RCC 7860 (cell line): ENCODE measurements at places on chromosomes 2 and 18.

- DNase-seq = no peak
These were observed 467.5 kb upstream of the CHST9 start for GRCh38 chr18:27652480-27653121.

GRCh38 chr18:75638776-75639471 is 211.4 kb upstream of the SMIM21 start:
- DNase-seq = no peak

DNA sequence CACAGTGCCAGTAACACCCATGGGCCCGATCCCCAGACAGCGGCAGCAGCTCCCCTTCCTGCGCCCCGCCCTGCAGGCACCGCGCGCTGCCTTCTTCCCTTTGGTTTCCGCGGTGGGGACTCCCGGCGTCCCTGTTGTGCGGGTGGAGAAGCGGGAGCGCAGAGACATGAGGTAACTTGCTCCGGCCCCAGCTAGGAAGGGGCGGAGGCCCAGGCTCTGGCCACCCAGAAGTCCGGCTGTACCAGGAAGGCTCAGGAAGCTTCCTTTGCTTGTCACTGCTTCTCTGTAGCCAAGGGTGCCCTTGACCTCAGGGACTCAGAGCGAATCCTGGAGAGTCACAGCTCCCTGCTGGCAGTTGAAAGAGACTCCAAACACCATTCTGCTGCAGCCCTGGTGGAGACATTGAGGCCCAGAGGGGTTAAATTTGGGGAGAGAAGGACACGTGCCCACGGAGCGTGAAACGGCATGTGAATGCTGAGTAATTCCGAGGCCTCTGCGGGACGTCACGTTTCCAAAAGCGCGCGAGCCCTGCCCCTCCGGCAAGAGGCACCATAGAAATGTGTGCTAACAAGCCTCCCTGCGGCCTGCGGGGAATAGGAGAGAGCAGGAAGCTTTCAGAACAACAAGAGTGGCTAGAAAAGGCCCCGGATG is 6.7 kb upstream of the ADCY3 start:
- no peak for DNase-seq

DNA sequence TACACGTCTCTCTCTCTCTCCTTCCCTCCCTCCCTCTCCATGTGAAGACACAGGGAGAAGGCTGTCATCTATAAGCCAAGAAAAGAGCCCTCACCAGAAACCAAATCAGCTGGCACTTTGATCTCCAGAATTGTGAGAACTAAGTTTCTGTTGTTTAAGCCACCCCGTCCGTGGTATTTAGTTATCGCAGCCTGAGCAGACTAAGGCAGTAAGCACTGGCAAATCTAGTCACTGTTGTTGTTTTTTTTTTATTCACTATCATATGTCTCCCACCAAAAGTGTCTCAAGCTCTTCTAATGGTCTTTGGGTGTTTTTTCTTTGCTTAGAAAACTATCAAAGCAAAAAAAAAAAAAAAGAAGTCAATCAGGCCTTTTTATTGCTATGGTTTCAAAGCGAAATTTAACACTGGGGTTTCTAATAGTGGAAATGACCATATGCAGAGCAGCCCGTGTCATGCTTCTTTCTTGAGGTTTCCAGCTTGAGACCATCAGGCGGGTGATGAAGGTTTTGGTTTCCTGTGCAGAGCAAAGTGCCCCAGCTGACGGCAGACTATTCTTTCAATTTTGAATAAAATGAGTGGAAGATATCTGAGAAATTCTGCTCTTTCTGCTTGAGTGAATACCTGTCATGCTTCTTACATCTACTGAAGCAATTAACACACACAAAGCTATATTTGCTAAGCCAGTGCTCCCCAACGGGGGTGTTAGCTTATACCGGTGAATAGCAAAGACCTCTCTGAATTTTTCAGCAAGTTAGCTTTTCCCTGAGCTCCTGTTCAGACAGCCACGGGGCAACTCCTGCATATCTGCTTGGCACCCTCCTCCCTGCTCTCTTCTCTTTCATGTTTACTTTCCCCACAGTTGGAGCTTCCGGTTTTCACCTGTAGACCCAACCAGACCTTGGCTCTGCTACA is 394.1 kb upstream of the ATP5MC3 start:
- no peak for DNase-seq

- DNase-seq = no peak
These were observed 20.7 kb downstream of the FOSL2 start for GRCh38 chr2:28413152-28413898.

DNA sequence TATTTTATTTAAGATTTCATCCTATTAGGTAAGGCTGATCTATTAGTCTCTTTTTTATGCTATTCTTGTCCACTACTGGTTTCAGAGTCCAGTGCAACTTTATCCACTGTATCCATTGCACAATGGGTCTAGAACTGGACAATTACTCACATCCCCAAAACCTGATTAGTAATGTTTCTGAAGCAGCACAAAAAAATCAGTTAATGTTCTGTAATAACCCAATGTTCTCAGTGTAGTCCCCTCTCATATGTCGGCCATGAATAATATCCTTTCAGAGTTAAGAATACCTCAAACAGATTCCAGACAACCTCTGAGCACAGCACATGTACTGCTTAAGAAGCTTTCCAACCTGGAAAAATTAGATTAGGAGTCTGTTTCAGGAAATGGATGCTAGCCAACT is 29.7 kb downstream of the MGAT4A start:
- no peak for DNase-seq

DNA sequence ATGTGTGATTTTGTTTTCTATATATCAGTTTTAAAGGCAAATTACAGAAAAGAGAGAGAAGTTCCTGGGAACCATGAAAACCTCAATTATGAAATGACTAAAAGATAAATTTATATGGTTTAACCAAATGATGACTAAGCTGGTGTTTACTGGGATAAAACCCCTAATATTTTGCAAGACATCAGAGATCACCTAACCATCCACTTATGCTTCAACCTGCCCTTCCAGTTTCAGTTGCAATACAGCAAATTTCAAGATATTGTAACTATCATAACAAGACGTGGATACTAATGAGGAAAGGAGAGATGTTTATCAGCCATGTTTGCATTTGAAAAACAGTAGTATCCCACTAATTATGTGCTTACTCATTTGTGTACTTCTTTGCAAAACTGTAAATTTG is 108.2 kb downstream of the GAREM1 start:
- no peak for DNase-seq

- peak; percentile 27 for DNase-seq
These were observed 38.8 kb upstream of the BMP10 start for GRCh38 chr2:68909793-68910674.
